Temporal lobe (tissue), 4 donors: ENCODE measurements at places on chromosomes 3 and 15. TPM values are rescaled to one million over a fixed set of nuclear protein-coding genes. Genes with fewer than 3 reads are reported as not detected.

Gene ATP13A5
- total RNA-seq = 0.49 TPM

Gene CGNL1
- 5.2 TPM for total RNA-seq

Gene NR2C2
- 80.6 TPM for total RNA-seq

Gene DNAH12
- total RNA-seq = 0.74 TPM

Gene PDIA5
- 1.7 TPM for total RNA-seq

Gene LRRK1
- 0.98 TPM for total RNA-seq

Gene TTC23
- total RNA-seq = 6.1 TPM

Gene OR5H1
- not detected for total RNA-seq

Gene FBXL2
- 43.8 TPM for total RNA-seq

Gene LYZL4
- total RNA-seq = not detected

Gene GRK7
- total RNA-seq = 0.25 TPM

Gene TRAK1
- 32.5 TPM for total RNA-seq

Gene CLDN16
- 0.25 TPM for total RNA-seq

Gene DUOXA2
- total RNA-seq = not detected

Gene CCPG1
- 30.5 TPM for total RNA-seq

Gene FAM107A
- total RNA-seq = 32.2 TPM

Gene ALG1L2
- not detected for total RNA-seq

Gene IGDCC3
- 9.8 TPM for total RNA-seq

Gene IQCF5
- total RNA-seq = not detected

Gene TEX55
- total RNA-seq = not detected

Gene SLC28A1
- not detected for total RNA-seq

Gene LTK
- under 0.01 TPM for total RNA-seq

Gene NUP210
- 7.6 TPM for total RNA-seq

Gene CCR8
- total RNA-seq = not detected

Gene THUMPD3
- 60.2 TPM for total RNA-seq

Gene SLC25A38
- total RNA-seq = 9.8 TPM
